ENCODE measurements at places on chromosomes 4 and X. TPM values are rescaled to one million over a fixed set of nuclear protein-coding genes. Genes with fewer than 3 reads are reported as not detected.

- no peaks in the 10 kb centered on the region for H3K27me3 ChIP-seq
- H3K4me3 ChIP-seq: no peak overlapping the region
- no peak for DNase-seq
- H3K36me3 ChIP-seq: peaks cover 59% of the 10 kb centered on the region
- no peak overlapping the region for H3K27ac ChIP-seq
Observed at GRCh38 chrX:47568656-47569295, 7.8 kb downstream of the ARAF start.

Gene CD38
- total RNA-seq: 0.05 TPM

Gene NALF2
- total RNA-seq: not detected

DNA sequence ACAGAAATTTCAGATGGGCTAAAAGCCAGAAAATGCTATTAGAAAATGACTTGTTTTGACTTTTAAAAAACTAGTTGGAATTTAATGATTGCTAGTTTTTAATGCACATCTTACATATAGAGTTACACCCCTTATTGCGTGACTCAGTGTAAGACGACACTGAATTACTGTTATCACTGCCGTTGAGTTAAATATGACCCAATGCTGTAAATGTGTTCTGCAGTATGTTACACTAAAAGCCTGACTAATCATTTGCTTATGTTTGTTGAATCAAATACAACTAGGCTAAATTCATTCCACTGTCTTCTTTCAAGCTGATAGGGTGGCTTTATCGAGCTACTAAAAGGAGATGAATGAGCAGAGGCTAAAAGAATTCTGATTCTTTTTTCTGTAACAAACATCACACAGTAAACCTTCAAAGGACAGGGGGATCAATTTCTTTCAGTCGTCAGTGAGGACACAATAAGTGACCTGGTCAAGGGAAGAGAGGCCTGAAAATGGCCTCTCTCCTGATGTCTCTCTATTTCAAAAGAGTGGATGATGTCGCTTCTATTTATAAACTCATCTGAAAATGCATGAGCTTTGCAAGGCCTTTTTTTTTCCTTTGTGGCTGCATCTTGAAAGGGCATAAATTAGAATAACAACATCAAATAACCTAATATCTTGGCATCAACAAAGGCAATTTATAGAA, 142.2 kb upstream of the KCNIP4 start:
- H3K27me3 ChIP-seq: no peaks in the 10 kb centered on the region
- H3K4me3 ChIP-seq: no peak overlapping the region
- no peaks in the 10 kb centered on the region for H3K4me1 ChIP-seq
- H3K36me3 ChIP-seq: no peaks in the 10 kb centered on the region
- H3K27ac ChIP-seq: no peak overlapping the region

GRCh38 chr4:57137261-57137660, 27.1 kb upstream of the IGFBP7 start:
- DNase-seq: no peak
- H3K4me1 ChIP-seq: peaks cover 18% of the 10 kb centered on the region
- H3K4me3 ChIP-seq: no peak overlapping the region
- no peaks in the 10 kb centered on the region for H3K27me3 ChIP-seq

Gene PSAPL1
- not detected for total RNA-seq

DNA sequence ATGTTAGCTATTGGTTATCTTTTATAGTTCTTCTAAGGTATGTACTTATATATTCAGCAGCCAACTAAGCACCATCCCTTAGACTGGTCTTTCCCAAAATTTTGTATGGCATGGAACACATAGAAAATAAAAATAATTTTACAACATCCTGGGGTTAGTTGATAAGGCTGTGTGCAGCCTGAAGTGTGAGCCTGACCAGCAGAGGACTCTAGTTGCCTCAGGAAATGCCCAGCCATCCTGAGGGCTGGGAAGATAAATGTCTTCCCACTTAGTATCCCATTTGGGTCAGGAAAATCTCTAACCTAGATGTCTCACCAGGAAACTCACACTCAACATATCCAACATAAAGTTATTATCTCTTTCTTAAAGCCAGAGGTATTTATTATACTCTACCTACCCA, 251.4 kb upstream of the POF1B start:
- H3K27me3 ChIP-seq: no peaks in the 10 kb centered on the region
- DNase-seq: no peak
- H3K27ac ChIP-seq: no peak overlapping the region
- no peaks in the 10 kb centered on the region for H3K4me1 ChIP-seq
- H3K36me3 ChIP-seq: no peaks in the 10 kb centered on the region

Gene SPANXC
- 4.4 TPM for total RNA-seq

DNA sequence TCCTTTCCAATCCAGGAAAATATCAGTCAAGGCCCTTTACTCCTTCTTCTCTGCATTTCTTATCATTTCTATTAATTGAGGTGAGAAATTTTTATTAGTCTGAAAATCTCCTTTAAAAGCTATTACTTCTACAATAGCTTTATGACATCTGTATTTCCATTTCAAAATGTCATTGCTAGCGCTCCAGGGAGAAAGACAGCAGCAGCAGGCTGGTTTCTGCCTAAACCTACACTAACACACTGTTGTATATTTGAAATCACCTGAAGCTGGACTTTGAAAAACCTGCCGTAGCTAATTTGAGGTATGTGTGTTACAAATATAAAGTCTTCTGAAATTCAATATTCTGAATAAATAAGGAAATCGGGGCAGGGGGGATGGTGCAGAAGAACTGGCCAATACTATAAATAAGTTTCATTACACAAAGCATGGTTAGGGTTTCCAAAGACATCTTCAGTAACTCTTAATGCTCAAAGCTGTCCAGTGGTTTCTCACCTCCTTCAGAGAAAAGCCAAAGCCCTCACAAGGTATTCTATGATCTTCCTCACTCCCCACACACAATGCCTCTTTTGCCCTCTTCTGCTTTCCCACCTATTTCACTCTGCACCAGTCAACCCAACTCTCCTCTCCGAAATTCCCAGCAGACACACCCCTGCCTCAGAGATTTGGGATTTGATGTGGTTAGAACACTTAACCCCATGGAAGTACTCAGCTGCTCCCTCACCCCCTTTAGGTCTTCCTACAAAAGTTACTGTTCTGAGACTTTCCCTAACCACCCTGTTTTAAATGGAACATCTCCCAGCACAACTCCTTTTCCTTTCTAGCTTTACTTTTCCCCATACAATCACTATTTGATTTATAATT, 122.7 kb downstream of the PPP3CA start:
- no peak overlapping the region for H3K27ac ChIP-seq
- H3K4me3 ChIP-seq: no peak overlapping the region
- DNase-seq: no peak
- no peaks in the 10 kb centered on the region for H3K36me3 ChIP-seq

Gene ARMCX4
- total RNA-seq: 5.8 TPM

GRCh38 chr4:143054971-143055370, 129.7 kb upstream of the USP38 start:
- no peak overlapping the region for H3K27ac ChIP-seq
- no peaks in the 10 kb centered on the region for H3K36me3 ChIP-seq
- no peak for DNase-seq
- H3K4me3 ChIP-seq: no peak overlapping the region

Gene GAGE1
- not detected for total RNA-seq

DNA sequence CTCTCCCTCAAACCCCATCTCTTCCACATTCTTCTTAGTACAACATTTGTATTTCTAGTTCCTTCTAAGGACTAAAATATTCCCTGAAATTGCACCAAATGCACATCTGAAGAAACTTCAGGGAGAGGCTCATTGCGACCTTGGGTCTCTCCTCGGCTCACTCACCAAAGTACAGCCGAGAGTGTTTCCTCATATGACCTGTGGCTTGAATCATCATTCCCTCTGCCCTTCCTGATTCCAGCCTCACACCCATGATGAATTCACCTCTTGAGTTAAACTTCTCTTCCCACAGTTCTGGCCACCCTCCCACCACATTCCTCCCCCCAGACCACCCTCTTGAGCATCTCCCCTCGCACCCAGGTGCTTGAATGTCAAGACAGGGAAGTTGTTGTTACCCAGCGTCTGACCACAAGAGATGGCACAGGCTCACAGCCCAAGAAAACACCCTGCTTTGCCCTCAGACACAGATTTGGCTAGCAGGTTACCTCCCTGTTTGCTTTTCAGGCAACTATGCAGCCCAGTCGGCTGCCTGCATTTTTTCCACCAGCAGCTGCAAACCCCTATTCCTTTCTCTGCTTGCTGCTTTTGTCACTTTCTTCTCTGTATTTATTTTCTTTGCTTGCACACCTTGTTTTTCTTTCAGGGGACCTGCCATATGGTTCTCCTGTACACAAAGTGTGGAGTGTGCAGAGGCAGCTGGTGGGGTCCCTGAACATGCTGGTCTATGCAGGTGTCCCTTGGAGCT, 214.8 kb downstream of the SPATA18 start:
- DNase-seq: no peak
- H3K36me3 ChIP-seq: no peaks in the 10 kb centered on the region
- no peak overlapping the region for H3K4me3 ChIP-seq
- no peak overlapping the region for H3K27ac ChIP-seq

Gene IQCM
- not detected for total RNA-seq

DNA sequence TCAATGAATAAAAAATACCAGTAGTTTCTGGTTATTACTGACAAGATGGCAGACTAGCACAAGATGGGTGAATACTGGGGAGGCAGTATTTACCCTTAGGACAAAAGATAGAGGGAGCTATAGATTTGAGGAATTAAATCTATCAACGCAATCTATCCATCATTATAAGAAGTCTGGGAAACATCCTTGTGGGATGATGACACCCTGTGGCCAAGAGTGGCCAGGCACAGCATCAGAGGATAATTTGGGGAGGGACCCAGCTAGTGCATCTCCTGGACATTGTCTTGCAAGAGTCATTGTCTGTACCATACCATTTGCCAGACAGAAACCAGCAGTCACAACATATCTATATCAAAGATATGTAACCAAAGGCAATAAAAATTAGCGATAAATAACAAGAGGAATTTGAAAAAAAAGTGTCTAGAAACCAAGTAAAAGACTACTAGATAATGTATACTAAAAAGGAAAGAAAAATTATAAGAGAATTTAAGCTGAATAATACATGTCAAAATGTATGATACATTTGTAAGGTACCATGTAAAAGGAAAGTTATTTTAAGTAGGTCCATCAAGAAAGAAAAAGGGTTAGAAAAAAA, 22.9 kb downstream of the KCTD8 start:
- H3K4me1 ChIP-seq: no peaks in the 10 kb centered on the region
- no peak overlapping the region for H3K27ac ChIP-seq
- no peak for DNase-seq
- no peaks in the 10 kb centered on the region for H3K36me3 ChIP-seq
- no peak overlapping the region for H3K4me3 ChIP-seq

Gene FDCSP
- total RNA-seq: not detected

Gene TMEM47
- 46.1 TPM for total RNA-seq

GRCh38 chr4:78704317-78704716, 71.8 kb upstream of the BMP2K start:
- no peak for DNase-seq
- H3K27ac ChIP-seq: no peak overlapping the region
- no peaks in the 10 kb centered on the region for H3K36me3 ChIP-seq
- no peak overlapping the region for H3K4me3 ChIP-seq
- 0 out of 2 replicates have a peak, but pooled peaks cover 3% of the 10 kb centered on the region for H3K4me1 ChIP-seq

- no peak overlapping the region for H3K4me3 ChIP-seq
- no peaks in the 10 kb centered on the region for H3K36me3 ChIP-seq
- H3K27ac ChIP-seq: no peak overlapping the region
- H3K27me3 ChIP-seq: peaks cover 13% of the 10 kb centered on the region
Observed at GRCh38 chr4:56657818-56658217, 23.3 kb downstream of the HOPX start.

Gene HS6ST2
- not detected for total RNA-seq

- no peaks in the 10 kb centered on the region for H3K36me3 ChIP-seq
- H3K4me1 ChIP-seq: no peaks in the 10 kb centered on the region
- no peak for DNase-seq
- no peak overlapping the region for H3K4me3 ChIP-seq
- H3K27me3 ChIP-seq: no peaks in the 10 kb centered on the region
Observed at GRCh38 chrX:11190745-11191510, 79.8 kb downstream of the HCCS start.

DNA sequence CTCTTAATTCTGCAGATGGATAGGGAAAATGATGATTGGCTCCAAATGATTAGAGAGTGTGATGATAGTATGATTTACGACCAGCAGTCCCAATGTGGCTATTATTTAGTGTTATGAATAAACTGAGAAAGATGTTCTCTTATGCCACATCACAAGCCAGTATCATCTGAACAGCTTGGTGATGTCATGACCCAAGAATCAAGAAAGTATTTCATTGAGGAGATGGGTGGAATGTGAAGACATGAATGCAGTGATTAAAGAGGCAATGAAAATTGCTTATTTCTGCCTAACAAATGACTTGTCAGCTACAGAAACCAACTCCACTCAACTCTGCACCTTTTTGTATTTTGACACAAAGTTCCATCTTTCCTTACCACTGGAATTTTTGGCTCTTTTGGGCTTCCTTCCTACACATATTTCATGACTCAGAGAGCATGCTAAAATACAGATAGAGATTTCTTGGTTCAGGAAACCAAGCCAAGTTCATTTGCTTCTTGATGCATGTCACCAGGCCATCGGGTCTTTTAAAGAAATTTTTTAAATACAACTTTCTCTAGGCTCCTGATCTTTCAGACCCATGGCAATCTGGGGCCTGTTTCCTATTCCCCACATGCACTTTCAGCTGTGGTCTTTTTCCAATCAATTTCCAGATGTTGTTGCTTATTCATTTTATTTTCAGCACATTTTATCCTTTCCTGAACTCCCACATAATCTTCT, 174.2 kb downstream of the HHIP start:
- H3K4me3 ChIP-seq: no peak overlapping the region
- H3K4me1 ChIP-seq: peaks cover 18% of the 10 kb centered on the region
- DNase-seq: no peak
- no peak overlapping the region for H3K27ac ChIP-seq
- H3K36me3 ChIP-seq: no peaks in the 10 kb centered on the region

DNA sequence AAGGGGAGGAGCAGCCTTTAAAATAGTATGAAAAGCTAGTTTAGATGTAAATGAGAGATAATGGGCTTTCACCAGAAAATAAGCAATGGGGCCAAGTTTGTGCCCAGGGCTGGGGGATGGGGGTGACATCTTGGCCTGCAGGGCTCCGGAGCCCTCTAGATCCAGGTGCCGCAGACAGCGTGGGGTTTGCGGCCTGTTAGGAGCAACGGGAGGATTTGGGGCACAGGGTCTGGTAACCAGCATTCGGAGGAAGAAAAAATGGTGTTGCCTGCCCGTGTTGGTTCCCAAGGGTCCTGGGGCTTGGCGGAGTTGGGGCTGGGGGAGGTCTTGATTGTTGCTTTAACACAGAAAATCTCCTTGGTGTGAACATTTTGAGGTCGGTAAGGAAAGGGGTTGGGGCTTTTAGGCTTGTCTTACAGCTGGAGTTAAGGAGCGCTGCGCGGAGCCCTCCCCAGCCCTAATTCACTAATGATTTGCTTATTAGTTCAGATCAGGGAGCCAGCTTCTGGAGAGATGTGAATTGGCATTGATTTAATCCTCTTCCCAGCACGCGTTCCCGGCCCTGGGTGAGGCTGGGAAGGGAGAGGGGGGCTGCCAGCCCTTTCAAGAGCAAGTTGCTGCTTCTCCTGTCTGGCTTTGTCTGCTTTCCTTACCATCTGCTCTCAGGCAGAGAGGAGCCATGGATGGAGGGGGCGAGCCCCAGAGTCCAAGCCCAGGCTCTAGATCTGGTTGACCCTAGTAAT, 443.4 kb downstream of the BCOR start:
- H3K4me1 ChIP-seq: no peaks in the 10 kb centered on the region
- no peaks in the 10 kb centered on the region for H3K36me3 ChIP-seq
- no peak overlapping the region for H3K27ac ChIP-seq
- no peak for DNase-seq
- no peaks in the 10 kb centered on the region for H3K27me3 ChIP-seq
- no peak overlapping the region for H3K4me3 ChIP-seq

Gene LCORL
- total RNA-seq: 94.0 TPM

- no peaks in the 10 kb centered on the region for H3K4me1 ChIP-seq
- H3K36me3 ChIP-seq: no peaks in the 10 kb centered on the region
- no peak overlapping the region for H3K27ac ChIP-seq
- H3K4me3 ChIP-seq: no peak overlapping the region
Observed at GRCh38 chrX:22399437-22400192, 126.9 kb downstream of the CBLL2 start.

Data from SJSA1 (cell line).